ENCODE measurements at places on chromosomes 3 and 15. TPM values are rescaled to one million over a fixed set of nuclear protein-coding genes. Genes with fewer than 3 reads are reported as not detected.

The CHDH gene
- 0.61 TPM for total RNA-seq

The GPR62 gene
- total RNA-seq: 0.44 TPM

The PLEKHO2 gene
- 18.0 TPM for total RNA-seq

The CATSPER2 gene
- total RNA-seq: 6.9 TPM

The SEMA6D gene
- total RNA-seq: 255 TPM

DNA sequence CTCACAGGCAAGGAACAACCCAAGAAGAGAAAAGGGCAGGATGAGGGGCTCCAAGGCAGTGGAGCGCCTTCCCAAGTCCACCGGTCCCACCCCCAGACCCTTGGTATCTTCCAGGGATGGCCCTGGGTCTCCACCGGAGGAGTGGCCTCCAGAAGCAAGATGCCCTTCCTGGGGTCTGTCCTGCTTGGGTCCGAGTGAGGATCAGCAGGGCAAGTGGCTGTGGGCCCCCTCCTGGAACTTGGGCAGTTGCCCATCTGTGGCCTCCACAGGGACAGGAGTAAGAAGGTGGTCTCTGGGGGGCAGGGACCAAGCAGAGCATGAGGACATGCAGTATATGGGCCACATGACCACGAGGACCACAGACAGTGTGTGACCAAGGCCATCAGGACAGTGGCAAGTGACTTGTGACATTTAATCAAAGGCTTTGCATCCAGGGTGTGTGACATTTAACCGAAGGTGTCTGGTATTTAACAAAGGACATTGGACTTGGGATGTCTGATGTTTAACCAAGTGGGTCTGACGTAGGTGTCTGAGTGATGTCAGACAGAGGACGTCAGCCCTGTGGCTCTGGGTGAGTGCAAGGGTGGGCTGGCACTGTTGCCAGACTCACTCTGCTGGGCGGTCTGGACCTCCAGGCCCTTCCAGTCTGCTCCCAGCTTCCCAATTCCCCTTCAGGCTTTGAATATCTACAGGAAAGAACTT is 34.7 kb downstream of the SCN5A start:
- DNase-seq: no peak

DNA sequence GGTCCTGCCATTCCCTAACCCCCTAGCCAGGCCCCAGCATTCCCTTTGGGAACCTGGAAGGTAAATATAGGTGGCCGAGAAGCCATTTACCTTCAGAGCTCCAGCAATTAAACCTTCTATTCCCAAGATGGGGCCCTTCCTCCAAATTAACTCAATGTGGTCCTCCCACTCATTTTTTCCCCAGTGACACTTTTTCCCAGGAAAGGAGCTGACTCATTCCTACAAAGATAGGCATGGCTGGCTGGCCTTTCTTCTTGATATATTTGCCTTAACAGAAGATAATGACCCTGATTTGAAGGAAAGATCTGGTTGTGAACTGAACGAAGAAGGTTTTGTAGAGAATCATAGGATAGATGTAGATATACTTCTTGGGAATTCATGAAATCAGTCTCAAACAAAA is 279.0 kb upstream of the VEPH1 start:
- DNase-seq: no peak

GRCh38 chr15:70535955-70536338 is 227.4 kb downstream of the UACA start:
- no peak for DNase-seq

GRCh38 chr15:49987198-49987785 is 131.7 kb downstream of the ATP8B4 start:
- DNase-seq: no peak

DNA sequence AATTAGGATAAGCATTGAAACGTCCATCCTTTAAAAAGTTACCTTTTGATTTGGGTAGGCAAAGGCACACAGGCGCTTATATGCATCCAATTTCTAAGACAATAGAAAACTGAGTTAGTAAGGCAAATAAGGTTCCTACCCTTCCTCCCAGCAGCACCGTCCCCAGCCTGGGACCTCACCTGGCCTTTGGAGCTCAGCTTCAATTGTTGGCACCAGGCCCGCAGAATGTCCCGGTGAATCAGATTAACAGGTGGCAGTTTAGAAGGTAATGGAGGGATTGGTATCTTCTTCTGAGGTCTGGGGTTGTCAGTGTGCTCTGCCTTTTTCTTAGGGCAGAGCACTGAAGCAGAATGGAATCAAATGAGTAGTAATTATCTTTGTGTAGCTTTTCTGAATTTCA is 5.7 kb downstream of the DPPA4 start:
- no peak for DNase-seq

GRCh38 chr3:38317192-38317759 is 29.3 kb upstream of the XYLB start:
- no peak for DNase-seq

DNA sequence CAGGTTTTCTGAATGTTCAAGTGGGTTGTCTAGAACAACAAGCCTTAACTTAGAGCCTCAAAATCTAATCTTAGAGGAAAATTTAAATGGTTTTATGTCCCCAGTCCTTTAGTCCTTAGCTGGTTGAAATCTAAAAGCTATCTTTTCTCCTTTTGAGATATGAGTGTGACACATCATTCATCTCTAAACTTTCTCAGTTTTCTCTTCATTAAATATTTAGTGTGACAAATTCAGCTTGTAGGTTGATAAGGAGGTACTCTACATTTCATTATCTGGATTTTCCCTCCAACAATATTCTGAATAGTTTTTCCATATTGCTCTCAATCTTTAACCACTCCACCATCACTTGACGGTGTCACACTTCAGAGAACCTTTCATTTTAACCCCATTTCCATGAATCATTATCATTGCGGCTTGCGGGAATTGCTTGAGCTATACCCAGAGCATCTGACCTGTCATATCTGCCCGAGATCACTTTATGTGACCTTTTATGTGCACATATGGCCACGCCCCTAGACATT is 16.1 kb upstream of the ATP8B4 start:
- no peak for DNase-seq

DNA sequence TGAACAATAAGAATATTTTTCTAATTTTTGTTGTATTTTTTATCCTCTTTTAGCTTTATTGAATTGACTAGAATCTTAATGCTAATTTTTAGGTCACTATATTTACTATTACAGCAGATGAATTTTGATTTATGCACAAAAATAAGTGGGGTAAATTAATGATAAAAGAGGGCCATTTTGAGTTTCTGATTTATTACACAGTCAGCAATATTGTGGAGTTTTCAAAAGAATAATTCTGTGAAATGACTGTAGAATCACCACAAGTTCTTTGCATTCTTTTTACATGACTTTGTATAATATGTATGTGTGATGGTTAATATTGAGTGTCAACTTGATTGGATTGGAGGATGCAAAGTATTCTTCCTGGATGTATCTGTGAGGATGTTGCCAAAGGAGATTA is 812.4 kb upstream of the DPPA4 start:
- DNase-seq: no peak

- DNase-seq: no peak
Measured at GRCh38 chr3:165343185-165343584, 147.0 kb upstream of the SLITRK3 start.

DNA sequence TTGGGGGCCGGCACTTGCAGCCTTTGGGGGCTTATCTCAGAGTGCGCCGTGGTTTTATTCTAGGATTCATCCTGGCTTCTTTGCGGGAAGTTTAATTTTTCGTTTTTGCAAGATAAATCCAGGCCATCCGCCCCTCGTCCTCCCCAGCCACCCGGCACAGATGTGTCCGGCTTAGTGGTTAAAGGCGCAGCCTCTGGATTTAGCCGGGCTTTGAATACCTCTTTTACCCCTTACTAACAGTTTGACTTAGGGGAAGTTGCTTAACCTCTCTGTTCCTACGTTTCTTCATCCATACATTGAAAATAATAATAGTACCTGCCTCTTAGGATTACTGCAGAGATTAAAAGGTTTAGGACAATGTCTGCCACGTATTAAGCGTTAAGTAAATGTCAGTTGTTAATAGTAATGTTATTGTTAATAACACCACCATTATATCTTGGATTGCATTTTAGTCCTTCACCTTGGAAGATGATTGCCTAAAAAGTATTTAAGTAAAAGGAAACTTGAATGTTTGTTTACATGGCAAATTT is 714 bp downstream of the ECT2 start:
- peak; percentile 18 for DNase-seq

- DNase-seq: no peak
Measured at GRCh38 chr3:106534206-106534605, 665.4 kb upstream of the CBLB start.

- no peak for DNase-seq
Measured at GRCh38 chr3:161107311-161107710, 2.2 kb upstream of the B3GALNT1 start.

- no peak for DNase-seq
Measured at GRCh38 chr15:90264671-90265070, 801 bp upstream of the NGRN start.

- DNase-seq: peak; percentile 46
Measured at GRCh38 chr15:82043130-82043673, 2.6 kb downstream of the MEX3B start.

- DNase-seq: no peak
Measured at GRCh38 chr3:148082506-148083280, 615.0 kb upstream of the AGTR1 start.

DNA sequence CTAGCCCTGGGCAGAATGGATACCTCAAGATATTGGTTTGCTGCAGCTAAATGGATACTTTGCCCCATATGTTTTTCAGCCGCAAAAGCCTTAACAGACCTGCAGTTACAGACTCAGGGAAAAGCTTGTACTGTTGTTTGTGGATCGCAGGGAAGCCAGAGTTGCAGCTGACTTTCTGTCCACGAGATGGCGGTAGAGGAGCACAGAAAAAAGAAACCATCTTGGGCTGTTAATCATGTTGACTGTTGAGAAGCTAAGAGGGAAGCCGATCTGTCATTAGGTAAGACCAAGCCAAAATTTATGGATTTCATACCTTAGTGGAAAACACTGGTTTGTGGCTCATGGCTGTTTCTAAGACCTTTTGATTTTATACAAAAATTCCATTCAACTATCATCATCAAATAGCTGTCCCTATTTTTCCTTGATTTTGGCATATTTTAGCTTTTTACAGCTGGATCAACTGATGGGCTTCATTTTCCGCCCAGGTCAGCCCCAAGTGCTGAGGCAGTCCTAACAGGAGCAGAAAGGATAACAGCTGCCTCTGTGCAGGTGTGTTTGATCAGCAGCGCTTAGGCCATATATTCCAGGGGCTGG is 205.7 kb upstream of the ZPLD1 start:
- DNase-seq: peak; percentile 76

All from glutamatergic neuron (in vitro differentiated cells).